Activated CD4-positive, alpha-beta T cell treated with anti-CD3 and anti-CD28 coated beads, Interleukin-2, Interleukin-4, amounts not matched to agents 100 ng/mL and 50 ng/mL, durations not matched to agents 16 hours and 8 hours (primary cell): ENCODE measurements at places on chromosomes 7 and 10.

GRCh38 chr7:111676167-111676566 is 113.9 kb upstream of the IMMP2L start:
- no peak for DNase-seq

DNA sequence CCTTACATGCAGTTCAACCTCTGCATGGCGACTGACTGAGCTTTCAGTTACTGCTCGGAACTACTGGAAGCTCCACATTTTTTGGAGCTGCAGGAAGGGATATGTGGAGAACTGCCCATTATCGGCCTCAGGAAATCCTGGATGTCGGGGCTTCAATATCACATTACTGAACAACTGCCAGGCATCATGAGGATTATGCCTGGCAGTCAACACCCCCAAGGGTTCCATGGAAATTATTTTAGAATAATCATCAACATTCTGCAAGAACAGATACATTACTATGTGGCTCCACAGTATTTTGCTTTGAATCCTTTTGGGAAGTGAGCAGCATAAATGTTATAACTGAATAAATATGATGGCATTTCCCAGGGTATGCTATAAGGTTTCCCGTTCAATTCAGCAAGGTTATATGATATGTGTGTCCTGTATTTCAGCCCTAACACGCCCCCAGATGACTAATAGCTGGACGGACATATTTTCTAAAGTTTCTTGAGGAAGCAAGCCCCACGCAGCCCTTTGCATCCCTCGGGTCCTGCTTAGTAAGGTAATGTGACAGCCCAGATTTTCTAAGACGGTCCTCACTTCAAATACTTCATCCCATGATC is 53.0 kb upstream of the OPALIN start:
- DNase-seq = no peak

- DNase-seq = no peak
Measured at GRCh38 chr10:71297343-71297742, 21.7 kb upstream of the SLC29A3 start.

DNA sequence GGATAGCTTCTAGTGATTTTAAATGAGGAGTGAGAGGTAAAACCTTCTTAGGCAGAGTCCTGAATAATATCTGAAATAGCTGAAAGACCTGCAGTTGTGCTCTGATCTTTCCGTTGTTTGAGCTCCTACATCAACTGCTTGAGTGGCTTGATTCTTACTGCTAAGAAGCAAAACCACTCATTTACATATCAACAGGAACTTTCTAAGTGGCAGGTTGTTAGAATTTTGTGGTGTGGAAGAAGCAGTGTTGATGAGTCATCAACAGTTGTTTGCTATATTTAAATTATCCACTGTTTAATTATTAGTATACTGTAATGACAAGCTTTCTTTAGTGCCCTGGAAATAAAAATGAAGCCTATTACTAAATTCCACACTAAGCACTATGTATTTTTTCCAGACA is 689.5 kb downstream of the DNAJB9 start:
- DNase-seq = no peak
